ENCODE measurements at places on chromosomes 3 and 15.

DNA sequence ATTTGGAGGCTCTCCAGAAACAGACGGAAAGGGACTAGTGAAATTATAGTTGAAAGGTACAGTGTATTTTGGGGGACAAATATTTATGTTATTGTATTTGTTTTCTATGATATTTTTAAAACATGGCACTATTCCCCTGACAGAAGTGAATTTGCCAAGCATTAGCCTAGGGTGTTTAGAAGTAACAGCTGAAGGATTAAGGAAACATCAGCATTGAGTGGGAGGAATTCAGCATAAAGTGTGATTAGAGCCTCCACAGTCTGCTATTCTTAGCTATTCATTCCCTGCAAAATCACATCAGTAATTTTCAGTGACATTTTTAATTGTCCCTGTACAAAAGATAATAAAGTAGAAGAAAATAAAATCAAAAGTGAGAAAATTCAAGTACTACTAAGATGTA is 231.4 kb downstream of the ROBO2 start:
- no peak for DNase-seq

GRCh38 chr3:172101107-172101506 is 61.7 kb downstream of the FNDC3B start:
- no peak for DNase-seq

DNA sequence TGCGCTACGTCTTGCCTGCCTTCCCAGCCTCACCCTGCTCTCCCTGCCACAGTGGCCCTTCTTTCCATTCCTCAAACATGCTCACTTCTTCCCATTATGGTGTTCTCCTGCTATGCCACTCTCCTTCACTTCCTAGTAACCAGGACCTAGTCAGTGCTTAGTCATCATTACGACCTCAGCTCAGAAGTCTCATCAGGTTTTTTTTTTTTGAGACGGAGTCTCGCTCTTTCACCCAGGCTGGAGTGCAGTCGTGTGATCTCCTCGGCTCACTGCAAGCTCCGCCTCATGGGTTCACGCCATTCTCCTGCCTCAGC is 149.5 kb downstream of the GREM1 start:
- DNase-seq: no peak

GRCh38 chr3:122694966-122695365 is 14.3 kb downstream of the PARP14 start:
- no peak for DNase-seq

DNA sequence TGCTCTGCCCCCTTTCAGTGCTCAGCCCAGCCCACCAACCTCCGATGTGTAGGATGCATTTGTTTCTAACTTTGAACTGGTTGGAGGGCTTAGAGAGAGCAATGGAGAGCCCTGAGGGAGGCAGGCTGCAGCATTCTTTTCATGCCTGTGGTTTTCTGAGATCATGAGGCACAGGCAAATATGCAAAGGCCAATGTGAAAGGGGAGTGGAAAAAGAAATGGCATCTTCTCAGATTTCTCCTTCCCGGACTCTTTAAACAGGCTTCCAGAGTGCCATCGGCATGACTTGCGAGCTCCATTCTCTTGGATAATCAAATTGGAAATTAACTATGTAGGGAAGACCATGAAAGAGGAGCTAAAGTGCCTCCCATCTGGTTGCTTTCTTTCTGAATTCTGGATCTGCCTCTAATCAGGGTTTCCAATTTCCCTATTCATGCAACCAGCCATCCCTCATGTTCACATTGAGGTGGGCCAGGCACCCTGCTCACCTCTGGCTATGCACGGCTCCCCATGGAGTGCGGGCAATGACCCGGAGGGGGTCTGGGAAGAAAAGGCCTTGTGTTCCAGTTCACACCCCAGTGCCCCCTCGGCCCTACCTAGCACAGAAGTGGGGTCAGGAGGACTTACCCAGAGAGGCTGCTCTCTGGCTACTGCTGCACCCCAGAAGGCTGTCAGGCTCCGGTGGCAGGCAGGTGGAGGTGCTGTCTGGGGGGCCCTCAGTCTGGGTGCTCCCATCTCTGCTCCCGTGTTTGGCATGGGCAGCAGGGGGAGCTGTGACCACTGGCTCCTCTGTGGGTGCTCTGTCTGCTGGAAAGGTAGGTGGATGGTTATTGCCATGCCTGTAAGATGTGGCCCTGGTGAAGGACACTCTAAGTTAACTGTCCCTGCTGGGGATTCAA is 16.1 kb downstream of the AMOTL2 start:
- DNase-seq: peak; percentile 66

DNA sequence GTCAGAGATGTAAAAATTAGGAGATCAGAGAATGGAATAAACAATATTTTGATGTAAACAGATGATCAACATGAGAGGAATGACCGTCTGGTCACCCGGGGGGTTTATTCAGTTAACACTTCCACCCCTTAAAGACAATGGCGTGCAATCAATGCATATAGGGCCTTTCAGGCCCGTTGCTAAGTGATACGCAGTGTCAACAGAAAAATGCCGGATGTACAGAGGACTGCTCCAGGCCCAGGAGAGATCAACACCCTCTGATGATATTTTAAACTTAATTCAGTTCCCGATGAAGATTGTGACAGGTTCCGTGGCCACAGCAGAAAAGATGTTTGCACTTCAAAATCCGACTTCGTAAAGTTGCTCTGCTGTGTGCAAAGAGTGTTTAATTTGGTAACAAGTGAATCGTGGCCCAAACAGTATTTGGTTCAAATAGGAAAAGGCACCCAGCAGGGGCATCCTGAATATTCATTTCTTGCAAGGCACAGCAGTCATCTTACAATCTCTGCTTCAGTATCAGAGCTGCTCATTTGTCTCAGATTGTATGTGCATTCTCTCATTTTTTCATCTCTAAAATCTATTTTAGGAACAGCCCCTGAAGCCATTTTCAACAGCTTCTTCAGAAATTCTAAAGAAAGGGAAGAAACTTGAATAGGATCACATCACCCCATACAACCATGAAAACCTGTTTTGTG is 72.6 kb downstream of the FOXB1 start:
- DNase-seq: no peak

DNA sequence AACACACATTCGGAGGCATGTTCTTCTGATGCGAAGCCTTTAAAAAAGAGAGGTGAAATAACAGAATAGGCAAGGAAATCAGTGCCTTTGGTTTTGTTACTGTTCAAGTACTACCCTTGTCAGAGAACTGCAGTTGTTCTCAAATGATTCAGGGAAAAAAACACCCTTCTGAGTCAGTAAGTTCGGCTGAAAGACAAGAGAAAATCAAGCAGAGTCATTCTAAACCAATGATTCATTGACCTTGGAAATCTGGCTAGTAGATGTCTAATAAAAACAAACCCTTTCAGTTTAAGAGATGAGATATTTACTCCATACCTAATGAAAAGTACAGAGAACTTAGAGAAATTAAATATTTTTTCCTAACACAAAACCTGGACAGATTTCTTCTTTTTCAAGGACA is 72.7 kb upstream of the ABI3BP start:
- no peak for DNase-seq

GRCh38 chr3:77059354-77059753 is 19.5 kb downstream of the ROBO2 start:
- DNase-seq: no peak

- DNase-seq: no peak
Observed at GRCh38 chr3:120481081-120481480, 30.3 kb upstream of the FSTL1 start.

GRCh38 chr3:37956723-37957538 is 33.7 kb upstream of the VILL start:
- no peak for DNase-seq

- DNase-seq: no peak
Observed at GRCh38 chr3:129937717-129938116, 36.8 kb upstream of the TRH start.

DNA sequence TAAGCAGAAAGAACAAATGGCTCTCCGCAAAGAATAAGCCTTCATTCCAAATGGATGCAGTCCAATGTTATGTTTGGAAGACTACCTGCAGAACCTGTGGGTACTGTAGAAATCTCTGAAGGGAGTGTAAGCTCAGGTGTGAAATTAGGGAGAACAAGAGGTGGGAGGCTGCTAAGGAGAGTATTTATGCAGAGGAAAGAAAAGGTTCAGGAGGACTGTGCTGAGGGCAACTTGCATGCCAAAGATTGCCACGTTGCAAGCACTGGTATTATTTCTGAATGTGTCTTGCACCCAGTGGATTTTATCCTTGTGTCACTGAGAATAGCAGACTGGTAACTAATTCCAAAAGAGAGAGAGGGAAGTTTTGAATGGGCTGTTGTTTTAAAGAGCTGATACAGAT is 144.1 kb downstream of the ITPR1 start:
- DNase-seq: no peak

DNA sequence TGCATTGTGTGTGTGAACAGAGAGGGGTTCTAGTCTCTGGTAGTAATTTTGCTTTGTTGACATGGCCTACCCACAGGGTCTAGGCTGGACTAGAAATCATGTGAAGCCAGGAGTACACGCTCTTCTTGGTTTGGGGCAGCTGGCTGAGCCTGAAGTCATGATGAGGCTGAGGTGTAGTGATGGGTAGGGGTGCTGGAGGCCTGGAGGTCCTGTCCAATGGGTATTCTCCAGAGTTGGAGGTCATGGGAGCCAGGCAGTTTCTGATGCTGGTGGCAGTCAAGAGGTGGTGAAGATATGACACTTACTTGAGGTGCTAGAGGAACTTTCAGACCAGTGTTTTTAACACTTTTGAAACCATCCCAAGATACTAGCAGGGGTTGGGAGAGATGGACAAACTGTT is 18.5 kb upstream of the EPHB1 start:
- no peak for DNase-seq

- DNase-seq: no peak
Observed at GRCh38 chr3:171810629-171811294, 479 bp upstream of the PLD1 start.

GRCh38 chr3:61894988-61895935 is 333.9 kb downstream of the PTPRG start:
- DNase-seq: no peak

GRCh38 chr3:68817243-68817642 is 115.1 kb downstream of the TAFA4 start:
- no peak for DNase-seq

GRCh38 chr15:47929138-47929803 is 191.5 kb upstream of the SLC24A5 start:
- no peak for DNase-seq

DNA sequence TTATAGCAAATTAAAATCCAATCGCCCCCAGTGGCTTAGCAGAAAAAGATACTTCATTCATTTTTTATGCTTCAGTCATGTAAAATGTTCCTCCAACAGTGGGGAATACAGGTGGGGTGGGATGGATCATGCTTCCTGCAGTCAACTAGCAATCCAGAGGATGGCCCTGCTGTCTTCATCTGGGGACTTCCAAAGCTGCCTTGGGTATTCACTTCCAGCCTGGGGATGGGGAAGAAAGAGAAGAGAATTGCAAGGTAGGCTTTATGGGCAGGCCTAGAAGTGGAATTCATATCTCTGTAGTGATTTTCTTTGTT is 354.8 kb upstream of the SLCO3A1 start:
- DNase-seq: no peak

GRCh38 chr3:138260611-138261010 is 69.0 kb downstream of the NME9 start:
- no peak for DNase-seq

GRCh38 chr3:134087060-134087974 is 57.6 kb upstream of the SLCO2A1 start:
- DNase-seq: no peak

DNA sequence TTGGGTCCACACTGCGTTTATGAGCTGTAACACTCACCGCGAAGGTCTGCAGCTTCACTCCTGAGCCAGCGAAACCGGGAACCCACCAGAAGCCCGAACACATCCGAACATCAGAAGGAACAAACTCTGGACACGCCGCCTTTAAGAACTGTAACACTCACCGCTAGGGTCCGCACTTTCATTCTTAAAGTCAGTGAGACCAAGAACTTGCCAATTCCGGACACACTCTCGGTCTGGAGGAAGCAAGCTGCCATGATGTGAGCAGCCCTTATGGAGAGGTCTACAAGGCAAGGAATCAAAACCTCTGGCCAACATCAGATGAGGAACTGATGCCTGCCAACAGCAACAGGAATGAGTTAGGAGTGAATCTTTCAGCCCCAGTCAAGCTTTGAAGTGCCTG is 62.9 kb downstream of the SLC28A2 start:
- DNase-seq: no peak

- no peak for DNase-seq
Observed at GRCh38 chr3:45067941-45068340, 41.8 kb downstream of the CLEC3B start.

- peak; percentile 64 for DNase-seq
Observed at GRCh38 chr3:107235928-107236315, 141.3 kb upstream of the CCDC54 start.

DNA sequence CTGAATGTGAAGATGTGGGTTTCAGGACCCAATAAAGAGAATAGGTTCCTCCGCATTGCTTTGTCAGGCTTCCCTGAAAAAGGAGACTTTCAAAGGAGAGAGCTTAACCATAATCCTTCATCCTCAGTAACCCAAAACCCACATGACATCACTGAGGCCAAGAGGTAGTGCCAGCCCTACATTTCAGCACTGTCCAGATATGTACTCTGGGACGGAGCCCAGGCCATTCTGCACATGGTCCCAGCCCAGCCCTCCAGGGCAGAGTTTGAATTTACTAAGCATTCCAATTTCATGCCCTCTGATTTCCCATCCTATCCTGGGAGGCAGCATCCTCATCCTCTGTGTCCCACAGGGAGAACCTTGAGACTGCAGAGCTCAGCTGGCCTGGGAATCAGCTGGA is 210.5 kb downstream of the GABRB3 start:
- no peak for DNase-seq

GRCh38 chr3:89859757-89860156 is 752.3 kb downstream of the EPHA3 start:
- DNase-seq: no peak

DNA sequence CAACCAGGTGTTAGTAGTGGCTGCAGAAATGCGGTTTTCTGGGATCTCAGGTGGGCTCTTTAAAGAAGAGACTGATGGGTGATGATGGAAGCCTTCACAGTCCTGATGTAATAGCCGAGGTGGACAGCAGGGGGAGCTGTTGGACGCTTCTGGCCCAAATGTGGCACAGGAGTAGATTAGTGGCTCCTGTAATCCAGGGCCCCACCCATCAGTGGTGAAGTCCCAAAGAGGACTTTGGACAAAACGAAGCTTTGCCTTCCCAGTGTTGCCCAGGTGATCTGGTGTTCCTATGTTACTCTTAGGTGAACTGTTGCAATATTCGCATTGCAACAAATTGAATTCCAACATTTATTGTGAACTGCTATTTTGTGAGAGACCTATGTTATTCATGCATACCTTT is 31.8 kb upstream of the MYZAP start:
- peak; percentile 91 for DNase-seq

GRCh38 chr3:152043620-152044019 is 170.2 kb downstream of the SUCNR1 start:
- no peak for DNase-seq

DNA sequence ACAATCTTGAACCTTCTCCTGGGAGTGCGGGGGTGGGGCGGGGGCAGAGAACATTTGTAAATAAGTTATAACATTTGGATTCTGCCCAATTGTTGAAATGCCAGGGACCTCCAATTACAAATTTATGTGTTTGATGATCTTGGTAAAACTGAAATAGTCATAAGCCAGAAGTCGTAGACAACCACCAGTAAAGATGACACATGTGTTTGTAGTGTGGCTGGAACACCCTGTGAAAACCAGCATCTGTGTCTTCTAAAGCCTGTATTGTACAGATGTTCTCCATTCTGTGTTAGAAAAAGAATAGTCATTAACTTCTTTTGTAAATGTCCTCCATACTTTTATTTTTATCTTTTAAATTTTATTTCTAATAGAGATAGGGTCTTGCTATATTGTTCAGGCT is 61.8 kb downstream of the ARIH1 start:
- DNase-seq: no peak

- DNase-seq: peak; percentile 30
Observed at GRCh38 chr15:40243126-40243810, 4.4 kb downstream of the PAK6 start.

GRCh38 chr3:180802837-180803236 is 109.6 kb upstream of the FXR1 start:
- DNase-seq: no peak

Data from activated effector memory CD4-positive, alpha-beta T cell treated with anti-CD3 and anti-CD28 coated beads, Interleukin-2, amount 50 U/mL, for 16 hours (primary cell).